ENCODE measurements at places on chromosomes 16 and 17.

- no peak for DNase-seq
Observed at GRCh38 chr17:16491131-16491702, 776 bp downstream of the LRRC75A start.

DNA sequence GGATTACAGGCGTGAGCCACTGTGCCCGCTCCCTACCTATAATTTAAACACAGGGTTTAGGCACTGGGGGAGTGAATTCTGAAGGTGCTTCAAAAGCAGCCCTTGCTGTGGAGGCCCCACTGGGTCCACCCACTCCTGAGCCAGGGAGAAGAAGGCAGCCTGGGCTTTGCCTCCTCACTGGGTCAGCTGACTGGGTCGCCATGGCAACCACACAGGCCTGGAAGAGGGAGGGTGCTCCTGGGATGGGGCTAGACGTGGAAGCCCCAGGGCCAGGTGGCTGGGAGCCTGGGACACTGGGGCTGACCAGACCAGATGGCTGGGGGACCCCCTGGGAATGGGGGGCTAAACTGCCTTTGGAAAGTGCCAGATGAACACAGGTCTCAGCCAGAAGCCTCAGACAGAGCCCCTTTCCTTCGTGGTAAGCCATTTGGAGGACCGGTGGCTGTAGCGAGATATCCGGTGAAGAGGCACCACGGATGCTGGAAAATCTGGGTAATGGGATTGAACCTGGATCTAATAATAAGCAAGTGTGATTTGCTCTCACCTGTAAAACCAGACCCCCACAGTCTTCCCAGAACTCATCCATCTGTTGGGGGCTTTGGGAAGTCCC lies 32.9 kb downstream of the TRARG1 start:
- no peak for DNase-seq

DNA sequence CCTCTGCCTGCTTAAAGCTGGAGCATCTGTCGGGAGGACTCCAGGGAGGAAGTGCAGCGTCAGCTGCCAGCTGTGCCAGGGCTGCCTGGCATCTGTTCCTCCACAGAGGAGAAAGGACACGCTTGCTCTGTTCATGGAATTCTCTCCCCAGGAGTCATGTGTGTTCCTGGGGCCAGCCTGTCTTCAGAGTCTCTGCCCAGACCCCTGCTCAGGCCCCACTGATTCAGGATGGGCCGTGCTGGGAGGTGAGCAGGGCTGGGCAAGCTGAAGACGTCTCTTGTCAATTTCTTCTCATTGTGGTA lies 24.2 kb downstream of the CRISPLD2 start:
- no peak for DNase-seq

GRCh38 chr16:3149630-3150345 lies 15.0 kb downstream of the ZNF213 start:
- DNase-seq, result no peak

DNA sequence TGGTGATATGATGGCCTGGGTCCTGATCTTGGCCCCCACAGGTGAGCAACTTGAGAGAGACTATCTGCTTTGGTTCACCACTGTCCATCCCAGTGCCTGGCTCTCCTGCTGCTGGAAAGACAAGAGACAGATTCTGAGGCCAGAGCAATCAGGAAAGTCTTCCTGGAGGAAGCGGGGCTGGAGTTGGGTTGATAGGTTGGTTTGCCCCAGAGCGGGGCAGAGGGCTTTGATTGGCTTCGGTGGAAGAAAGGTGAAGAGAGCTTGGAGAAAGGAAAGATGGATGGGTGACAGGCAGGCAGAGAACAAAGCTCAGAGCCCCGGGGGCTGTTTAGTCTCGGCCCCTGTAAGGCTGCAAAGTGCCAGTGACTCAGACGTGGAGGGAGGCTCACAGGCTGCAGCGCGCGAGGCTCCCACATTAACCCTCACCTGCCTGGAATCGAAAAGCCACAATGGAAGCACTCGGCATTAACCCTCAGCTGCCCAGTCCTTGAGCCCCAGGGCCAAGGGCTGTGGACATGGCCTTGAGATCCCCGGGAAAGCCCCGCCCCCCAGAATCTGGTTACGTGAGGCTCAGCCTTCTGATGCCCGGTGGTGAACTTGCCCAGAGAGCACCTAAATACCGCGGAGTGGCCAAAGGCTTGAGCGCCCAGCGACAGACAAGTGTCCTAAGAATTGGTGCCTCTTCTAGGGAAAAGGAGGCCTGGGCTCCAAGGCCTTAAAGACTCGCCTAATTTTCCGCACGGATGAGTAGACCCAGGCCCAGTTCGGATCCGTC lies 996 bp upstream of the CPNE2 start:
- no peak for DNase-seq

DNA sequence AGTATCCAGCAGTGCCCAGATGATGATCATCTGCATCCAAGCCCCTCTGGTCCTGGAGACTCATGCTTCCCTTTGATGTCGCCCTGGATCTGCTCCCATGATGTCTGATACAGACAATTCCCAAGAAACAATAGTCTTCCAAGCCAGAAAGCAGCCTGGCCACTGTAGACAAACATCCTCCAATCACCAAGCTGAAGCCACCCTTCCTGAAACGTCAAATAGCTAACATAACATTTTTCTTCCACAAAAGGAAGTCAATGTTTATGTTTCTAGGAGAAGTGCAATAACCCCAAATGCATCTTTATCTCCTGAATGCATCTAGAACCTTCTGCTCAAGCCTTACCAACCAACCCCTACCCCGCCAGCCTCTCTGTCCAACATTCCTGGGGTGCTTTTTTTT lies 1.2 kb upstream of the DPEP2 start:
- DNase-seq, result no peak

- DNase-seq, result no peak
Observed at GRCh38 chr17:78394209-78394608, 15.8 kb downstream of the PGS1 start.

DNA sequence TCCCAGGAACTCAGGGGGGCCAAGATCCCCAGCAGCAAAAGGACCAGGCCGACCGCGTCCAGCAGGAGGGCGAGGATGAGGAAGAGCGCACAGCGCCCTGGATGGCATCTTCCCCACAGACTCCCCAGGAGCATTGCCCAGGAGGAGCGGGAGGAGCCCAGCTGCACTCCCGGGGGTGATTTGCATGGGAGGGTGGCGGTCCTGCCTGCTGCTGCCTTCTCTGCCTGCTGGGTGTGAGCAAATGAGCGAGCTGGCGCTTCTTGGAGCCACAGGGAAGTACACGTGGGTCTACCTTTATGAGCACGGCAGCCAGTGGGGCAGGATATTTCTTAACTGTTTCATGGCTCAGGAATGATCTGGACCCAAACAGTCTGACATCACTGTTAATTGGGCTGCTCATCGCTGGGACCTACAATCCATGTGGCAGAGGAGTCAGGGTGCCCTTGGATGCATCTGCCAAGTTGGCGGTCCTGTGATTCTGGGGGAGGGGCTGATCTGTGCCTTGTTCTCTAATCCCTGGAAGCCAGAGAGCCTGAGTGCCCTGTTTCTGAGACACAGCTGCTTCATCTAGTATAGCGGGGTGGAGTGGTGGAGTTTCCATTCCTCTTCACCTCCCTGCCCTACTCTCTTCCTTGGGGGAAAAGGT lies at the start of gene TMEM238L:
TSS of gene TMEM238L (minus strand) at position 270 of the 646 bp plus-strand sequence. CDS start at position 134, 136 bp downstream.
- no peak for DNase-seq

- DNase-seq, result peak; percentile 39
Observed at GRCh38 chr16:75550211-75550662, 5.8 kb downstream of the TMEM231 start.

- DNase-seq, result peak; percentile 16
Observed at GRCh38 chr17:56096026-56096810, 57.1 kb upstream of the ANKFN1 start.

DNA sequence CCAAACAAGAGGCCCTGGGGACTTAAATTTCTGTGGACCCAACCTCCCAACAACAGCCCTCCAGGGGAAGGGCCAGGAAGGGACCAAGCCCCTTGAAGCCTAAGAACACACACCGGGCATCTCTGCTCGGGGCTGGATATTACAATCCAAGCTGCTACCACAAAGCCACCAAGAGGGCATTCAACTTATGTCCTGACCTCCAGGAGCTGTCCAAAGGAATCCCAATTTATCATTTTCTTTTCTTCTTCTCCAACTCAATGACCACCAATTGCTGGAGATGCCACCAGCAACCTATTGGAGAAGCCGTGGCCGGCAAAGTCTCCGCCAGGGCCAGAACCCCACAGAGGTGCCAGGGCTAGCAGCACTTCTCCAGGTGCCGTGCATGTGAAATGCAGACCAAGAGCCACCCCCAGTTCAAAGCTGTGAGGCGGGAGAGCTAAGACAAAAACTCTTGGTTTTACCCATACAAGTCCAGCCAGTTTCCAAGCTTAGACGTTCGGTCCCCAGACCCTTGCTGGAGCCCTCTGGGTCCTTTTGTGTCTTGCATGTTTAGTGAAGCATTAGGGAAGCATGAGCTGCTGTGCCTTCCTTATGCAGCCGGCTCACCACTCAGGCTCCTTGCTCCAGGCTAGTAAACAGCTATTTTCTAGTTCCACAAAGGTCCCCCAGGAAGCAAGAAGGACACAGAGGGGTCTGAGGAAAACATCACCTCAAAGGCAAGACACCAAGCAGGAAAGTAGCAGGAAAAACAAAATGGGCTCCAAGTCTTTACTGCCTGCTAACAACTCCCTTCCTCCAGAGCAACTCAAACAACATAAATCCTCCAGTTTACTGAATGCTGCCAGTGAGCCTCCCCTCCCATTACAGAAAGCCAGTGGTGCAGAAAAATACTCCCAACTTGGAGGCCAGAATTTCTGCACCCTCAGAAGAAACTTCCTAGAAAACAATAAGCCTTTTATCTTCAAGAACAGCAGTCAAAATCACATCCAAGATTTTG lies 3.2 kb downstream of the PITPNA start:
- DNase-seq, result no peak

GRCh38 chr17:27240802-27241155 lies 53.1 kb upstream of the WSB1 start:
- DNase-seq, result no peak

DNA sequence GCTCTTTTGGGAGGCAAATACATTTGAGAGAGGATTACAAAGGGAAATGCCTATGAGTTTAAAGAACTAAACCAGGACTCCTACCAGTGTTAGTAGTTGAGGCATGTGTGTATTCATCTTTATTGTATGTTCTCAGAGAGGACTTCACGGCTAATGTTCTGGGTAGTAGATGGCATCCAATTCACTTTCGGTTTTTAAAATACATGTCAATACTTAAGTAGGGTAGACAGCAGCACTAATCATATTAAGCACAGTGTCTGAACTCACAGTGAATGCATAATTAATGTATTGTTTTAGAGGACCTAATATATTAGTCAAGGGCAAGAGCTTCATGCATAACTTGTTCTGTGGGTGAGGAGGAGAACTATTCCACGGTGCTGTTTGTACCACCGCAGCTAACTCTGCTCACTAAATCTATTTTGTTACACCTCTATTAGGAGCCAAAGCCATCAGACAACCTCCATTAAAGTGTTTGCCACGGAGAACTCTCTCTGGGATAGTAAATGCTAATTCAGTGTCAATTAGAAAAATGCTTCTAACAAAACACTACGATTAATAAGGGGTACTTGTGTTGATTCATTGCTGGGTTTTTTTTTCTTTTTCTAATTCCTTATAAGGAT lies 56.3 kb downstream of the COX10 start:
- DNase-seq, result no peak

GRCh38 chr17:5621026-5621425 lies 36.7 kb upstream of the NLRP1 start:
- no peak for DNase-seq

DNA sequence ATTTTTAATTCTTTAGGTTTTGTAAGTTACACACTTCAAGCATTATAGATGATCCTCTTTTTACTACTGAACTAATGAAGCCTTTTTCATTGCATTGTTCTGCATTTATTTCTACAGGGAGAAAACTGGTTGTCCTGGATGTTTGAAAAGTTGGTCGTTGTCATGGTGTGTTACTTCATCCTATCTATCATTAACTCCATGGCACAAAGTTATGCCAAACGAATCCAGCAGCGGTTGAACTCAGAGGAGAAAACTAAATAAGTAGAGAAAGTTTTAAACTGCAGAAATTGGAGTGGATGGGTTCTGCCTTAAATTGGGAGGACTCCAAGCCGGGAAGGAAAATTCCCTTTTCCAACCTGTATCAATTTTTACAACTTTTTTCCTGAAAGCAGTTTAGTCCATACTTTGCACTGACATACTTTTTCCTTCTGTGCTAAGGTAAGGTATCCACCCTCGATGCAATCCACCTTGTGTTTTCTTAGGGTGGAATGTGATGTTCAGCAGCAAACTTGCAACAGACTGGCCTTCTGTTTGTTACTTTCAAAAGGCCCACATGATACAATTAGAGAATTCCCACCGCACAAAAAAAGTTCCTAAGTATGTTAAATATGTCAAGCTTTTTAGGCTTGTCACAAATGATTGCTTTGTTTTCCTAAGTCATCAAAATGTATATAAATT lies 53.0 kb downstream of the TUBD1 start:
- no peak for DNase-seq

DNA sequence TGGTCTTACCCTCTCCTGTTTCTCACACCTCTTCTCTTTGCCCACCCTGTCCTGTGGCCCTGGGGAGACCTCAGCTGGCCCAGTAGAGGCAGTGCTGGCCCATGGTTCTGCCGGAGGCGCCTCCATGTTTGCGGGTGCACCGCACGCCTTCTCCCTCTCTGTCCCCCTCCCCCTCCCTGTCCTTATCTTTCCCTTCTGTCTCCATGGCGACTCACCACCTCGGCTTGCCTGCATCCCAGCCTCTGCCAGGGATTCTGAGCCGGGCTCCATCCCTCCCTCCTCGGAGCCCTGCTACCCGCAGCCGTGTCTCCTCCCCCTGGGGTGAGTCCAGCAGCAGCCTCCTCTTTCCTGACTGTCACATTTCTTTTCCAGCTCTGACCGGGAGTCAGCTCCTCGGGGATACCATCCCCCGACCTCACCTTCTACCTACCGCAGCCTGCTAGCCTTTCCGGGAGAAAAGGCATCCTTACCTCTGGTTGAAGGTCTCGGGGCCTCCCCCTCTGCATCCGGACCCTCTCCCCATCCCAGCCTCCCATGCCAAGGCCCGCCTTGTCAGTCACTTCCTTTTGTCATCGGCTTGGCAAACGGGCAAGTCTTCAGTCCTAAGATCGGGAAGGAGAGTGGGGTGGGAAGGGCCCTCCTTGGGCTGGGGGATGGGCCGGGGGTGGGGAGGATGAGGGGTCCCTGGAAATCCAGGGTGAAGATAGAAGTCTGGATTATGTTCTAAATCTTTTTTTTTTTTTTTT lies at the start of gene RNF112:
TSS of gene RNF112 (plus strand) at position 358 of the 746 bp plus-strand sequence. CDS start at position 535, 177 bp downstream.
- no peak for DNase-seq

DNA sequence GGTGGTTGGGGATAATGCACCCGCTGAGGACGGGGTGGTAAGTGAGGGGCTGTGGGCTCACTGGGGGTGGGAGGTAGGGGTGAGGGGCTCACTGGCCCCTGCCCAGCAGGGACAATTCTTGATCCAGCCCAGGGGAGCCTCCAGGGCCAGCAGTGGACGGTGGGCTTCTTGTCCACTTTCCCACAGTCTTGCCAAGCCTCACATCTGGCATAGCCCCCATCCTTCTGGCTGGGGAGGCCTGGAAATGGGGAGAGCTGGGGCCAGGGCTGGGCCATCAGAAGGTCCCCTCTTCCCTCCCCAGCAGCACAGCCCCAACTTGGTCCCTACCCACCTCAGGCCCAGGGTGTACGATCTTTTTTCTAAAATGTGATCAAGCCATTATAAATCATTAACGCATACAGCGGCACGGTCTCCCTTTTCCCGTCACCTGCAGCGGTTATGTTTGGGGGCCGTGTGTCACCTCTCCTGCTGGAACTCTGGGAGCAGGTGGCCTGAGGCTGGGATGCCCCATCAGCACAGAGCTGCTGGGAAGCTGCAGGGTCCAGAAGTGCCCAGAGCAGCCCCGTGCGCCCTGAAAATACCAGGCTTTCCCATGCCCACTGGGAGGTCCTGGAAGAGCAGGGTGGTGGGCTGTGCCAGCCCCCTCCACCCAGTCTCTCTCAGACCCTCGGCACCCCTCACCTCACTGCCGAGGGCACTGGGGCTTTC lies 7.2 kb upstream of the SETD6 start:
- no peak for DNase-seq
